ENCODE measurements at places on chromosomes 5 and 9.

DNA sequence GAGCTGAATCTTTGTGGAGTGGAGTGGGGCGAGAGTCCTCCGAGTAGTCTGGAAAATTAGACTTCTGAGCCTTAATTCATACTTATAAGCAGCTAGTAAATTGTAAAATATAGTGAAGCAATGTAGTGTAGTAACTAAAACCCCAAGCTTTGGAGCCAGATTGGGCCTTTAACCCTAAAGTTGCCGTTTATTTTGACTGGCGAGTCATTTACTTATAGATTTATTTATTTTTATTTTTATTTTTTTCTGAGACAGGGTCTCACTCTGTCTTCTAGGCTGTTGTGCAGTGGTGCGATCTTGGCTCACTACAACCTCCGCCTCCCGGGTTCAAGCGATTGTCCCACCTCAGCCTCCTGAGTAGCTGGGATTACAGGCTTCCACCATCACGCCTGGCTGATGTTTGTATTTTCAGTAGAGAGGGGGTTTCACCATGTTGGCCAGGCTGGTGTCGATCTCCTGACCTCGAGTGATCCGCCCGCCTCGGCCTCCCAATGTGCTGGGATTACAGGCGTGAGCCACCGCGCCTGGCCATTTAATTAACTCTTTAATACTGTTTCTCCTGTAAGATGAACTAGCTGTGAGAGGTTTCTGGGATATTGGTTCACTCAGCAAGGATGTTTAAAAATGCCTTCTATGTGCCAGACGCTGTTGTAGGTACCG, 687 bp upstream of the RPS23 start:
- no peak for DNase-seq

GRCh38 chr5:84605241-84605640, 220.6 kb upstream of the EDIL3 start:
- DNase-seq, result peak; percentile 28

GRCh38 chr9:20117482-20117881, 328.6 kb upstream of the SLC24A2 start:
- no peak for DNase-seq

GRCh38 chr5:81397176-81397575, 3.2 kb upstream of the ACOT12 start:
- no peak for DNase-seq

DNA sequence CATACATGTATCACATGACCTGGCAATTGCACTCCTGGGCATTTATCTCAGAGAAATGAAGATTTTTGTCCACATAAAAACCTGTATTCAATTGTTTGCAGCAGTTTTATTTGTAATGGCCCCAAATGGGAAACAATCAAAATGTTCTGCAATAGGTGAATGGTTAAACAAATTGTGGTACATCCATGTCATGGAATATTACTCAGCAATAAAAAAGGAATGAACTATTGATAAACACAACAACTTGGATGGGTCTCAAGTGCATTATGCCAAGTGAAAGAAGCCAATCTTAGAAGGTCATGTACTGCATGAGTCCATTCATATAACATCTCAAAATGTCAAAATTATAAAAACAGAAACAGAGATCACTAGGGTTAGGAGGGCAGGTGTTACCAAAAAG, 1.5 kb upstream of the NDUFS4 start:
- DNase-seq, result no peak

DNA sequence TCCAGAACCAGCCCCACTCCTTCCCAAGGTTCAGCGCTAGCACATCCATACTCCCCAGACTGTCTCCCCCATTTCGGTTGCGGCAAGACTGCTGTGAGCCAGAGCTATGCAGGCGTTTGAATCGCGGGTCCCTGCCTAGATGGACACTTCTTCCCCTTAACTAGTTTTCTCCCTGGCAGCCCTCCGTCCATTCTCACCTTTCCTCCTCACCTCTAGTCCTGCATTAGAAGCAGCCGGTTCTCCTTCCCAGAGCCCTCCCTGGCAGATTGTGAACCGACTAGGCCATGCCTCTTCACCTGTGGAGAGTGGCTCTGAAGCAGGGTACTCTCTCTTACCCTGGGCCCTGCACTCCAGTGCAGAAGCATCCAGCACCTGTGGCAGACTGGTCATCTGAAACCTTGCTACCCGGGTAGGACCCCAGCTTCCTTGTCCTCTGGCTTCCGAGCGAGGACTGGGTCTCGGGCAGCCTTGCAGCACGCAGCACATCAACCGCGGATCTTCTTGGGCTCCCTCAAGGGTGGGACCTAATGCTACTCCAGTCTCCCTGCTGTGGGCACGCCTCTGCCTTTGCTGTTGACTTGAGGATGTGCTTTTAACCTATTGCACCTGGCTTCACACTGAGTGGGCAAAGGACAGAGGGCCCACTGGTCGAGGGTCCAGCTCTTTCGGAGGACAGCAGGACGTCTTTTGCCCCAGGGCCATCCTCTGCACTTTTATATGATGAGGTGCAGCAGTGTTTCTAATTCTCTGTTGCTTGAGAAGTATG, 183.6 kb downstream of the AOPEP start:
- DNase-seq, result no peak

DNA sequence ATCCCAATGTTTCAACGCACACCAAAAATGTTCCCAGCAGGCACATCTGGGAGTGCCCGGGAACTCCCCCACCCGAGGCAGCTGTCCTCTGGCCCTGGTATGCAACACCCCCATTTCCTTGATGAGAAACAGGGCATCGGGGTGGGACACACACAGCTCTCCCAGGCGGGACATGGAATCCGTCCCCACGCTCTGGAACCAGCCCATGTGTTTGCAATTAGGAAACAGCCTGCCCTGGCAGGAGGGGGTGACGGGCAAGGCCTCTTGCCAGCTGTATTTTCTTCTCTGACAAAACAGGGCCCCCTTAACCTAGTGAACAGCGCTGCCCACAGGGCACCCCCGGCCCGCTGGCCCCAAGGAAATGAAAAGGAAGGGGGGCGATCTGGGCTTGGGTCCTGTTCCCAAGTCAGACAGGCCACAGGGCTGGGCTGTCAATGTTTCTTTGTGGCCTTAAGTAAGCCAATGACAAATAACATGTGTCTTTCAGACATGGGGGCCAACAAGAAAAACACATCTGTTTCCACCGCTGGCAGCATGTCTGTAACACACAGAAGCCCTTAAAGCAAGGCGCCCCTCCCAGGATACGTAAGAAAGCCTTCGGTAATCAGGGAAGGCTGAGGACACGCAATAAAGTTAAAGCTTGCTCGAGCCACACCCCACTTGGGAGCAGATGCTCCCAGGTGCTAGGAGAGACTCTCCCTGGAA, 125.3 kb downstream of the ROR2 start:
- no peak for DNase-seq

DNA sequence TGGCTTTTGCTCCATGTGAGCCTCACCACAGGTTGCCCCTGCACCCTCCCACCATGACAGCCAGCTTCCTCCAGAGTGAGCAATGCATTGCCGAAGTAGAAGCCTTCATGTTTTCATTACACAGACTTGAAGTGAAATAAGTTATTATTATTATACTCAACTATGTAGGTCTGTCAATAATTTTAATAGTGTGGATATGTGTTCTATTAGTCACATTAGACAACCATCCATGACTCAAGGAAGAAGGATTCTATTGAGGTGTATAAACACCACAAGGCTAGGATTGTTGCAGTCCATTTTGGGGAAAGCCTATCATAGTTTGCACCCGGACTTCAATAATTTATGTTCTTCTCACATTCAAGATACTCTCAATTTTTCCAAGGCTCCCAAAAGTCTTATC, 369.5 kb downstream of the TAF11L14 start:
- no peak for DNase-seq

DNA sequence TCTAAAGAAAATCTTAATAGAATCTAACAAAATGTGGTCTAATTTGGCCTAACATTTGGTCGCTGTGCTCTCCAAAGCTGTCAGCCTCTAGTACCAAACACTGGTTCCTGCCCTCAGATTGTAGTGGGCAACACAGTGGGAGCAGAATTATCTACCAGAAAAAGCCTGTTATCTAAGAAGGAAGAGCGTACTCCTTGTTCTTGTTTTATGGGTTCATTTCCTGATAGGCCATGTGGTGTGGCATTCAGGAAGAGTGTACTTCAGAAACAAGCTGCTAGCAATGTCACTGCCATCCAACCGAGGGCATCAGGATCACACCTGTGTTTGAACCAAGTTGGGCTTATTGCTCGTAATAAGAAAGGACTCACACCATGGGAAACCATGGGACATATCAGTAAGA, 487.9 kb upstream of the DAP start:
- no peak for DNase-seq

DNA sequence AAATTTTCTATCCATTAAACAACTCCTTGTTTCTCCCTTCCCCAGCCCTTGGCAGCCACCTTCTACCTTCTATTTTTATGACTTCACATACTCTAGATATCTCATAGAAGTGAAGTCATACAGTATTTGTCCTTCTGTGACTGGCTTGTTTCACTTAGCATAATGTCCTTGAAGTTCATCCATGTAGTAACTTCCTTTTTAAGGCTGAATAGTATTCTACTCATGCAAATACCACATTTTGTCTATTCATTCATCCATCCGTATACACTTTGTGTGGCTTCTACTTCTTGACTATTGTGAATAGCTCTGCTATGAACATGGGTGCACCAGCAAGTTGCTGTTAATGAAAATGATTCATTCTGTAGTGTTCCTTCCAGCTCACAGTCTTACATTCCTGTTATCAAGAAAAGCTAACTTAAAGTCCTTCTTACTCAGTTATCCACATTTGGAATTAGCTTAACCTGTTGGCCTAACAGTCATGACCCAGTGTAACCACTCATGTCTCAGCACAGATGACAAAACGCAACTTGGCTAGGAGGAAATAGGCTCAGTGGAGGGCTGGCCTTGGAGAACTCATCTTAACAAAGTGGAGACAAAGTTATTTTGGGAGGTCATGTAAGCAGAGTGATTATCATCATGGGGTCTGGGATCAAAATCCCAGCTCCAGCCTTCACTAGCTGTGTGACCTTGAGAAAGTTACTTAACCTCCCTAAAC, 129.7 kb upstream of the MAP3K1 start:
- no peak for DNase-seq

- DNase-seq, result no peak
These were observed 87.2 kb downstream of the NTRK2 start for GRCh38 chr9:84756731-84757130.

- DNase-seq, result no peak
These were observed 598 bp upstream of the TMED7 start for GRCh38 chr5:115626445-115626823.

- DNase-seq, result peak; percentile 80
These were observed 5.2 kb downstream of the ARSB start for GRCh38 chr5:78979909-78980308.

DNA sequence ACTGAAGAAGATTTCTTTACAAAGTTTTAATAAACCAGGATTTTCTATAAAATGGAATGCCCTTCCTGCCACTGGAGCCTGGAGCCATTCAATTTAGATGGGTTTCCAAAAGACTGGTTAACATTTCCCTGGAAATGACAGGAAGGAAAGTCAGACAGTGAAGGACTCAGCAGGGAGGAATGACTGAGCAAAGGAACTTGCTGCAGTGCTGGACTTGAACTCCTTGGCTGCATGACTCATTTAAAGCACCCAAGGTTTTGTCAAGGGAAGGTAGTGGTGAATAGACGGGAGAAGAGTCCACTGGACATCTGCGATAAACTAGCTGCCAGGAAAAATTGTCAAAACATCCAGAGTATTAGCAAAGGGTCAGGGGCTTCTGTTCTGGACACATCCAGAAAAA, 163.8 kb upstream of the SLC28A3 start:
- DNase-seq, result no peak

GRCh38 chr9:306907-307306, 92.2 kb downstream of the DOCK8 start:
- peak; percentile 48 for DNase-seq

DNA sequence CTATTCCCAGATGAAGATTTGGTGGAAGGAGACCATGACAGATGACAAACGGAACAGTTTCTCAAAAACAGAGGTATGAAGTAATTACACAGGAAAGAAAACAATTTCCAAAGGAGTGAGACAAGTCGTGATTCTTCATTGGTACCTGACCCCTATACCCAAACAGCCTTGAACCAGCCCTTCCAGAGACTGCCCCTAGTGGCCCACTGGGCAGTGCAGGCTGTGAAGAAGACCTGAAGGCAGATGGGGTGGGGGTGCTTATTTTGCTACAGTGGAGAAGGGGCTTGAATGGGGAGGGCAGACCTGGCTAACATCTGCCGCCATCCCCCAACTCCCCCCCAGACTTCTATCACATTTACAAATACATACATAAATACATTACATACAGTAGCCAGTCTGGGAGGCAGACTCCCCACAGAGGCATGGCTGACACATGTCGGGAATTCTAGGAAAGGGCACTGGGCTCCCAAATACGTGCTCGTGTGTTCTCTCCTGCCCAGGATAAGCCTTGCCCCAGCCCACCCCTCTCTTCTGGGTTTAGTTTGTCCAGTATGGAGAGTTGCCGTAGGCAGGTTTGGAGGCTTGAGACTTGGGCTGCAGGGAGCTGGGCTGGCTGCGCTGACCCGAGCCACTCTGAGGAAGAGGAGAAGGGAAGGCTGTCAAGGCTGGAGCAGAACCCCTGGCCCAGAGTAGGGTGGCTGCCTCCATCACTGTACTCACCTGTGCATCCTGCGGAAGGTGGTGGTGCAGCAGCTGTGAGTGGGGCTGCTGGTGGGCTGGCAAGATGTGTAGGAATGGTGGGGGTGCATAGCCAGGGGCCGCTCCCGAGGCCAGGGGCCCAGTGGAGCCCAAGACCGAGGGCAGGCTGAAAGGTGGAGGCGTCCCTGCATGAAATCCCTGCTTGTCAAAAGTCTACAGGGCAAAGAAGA, 105.3 kb downstream of the UBE2R2 start:
- no peak for DNase-seq

DNA sequence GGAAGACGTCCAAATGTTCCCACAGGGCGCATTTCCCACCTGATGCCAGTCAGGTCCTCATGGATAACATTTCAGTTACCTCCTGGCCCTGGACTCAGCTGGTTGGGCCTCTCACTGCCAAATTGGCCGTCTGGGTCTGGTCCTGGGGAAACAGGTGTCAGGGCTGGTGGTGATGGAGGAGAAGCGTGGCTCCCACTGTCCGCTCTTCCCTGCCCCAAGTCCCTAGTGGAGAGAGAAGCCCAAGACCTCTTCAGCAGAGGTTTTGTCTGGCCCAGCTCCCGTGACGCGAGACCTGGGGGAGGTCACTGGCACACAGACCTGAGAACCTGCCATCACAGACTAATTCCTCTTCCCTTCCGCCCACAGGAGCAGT, 27.8 kb upstream of the PRDM12 start:
- no peak for DNase-seq

- peak; percentile 45 for DNase-seq
These were observed 7.2 kb downstream of the IRGM start for GRCh38 chr5:150853561-150853960.

DNA sequence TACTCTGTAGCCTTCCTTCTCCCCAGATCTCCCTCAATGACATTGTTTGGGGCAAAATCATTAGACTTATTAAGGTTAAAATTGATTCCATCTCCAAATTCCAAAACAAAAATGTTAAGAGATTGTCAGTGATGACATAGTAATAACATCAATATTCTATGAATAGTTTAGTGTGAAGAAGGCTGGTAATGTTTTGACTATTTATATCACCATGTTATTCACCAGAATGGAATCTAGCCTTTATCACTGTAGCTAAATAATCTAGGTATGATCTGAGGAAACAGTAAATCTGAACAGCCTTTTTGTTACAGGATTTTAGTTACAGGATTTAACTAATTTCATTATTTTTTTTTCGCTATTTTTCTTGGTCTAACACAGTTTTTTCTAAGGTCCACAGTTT, 929 bp upstream of the PLPP6 start:
- DNase-seq, result no peak

- peak; percentile 78 for DNase-seq
These were observed 235.0 kb downstream of the GOLPH3 start for GRCh38 chr5:31939151-31939550.

GRCh38 chr5:5344051-5344571, 78.4 kb upstream of the ICE1 start:
- DNase-seq, result no peak

- DNase-seq, result no peak
These were observed 71.9 kb downstream of the CDK5RAP2 start for GRCh38 chr9:120507936-120508510.
